CD4-positive, alpha-beta T cell (primary cell): ENCODE measurements at places on chromosomes 6 and 20.

DNA sequence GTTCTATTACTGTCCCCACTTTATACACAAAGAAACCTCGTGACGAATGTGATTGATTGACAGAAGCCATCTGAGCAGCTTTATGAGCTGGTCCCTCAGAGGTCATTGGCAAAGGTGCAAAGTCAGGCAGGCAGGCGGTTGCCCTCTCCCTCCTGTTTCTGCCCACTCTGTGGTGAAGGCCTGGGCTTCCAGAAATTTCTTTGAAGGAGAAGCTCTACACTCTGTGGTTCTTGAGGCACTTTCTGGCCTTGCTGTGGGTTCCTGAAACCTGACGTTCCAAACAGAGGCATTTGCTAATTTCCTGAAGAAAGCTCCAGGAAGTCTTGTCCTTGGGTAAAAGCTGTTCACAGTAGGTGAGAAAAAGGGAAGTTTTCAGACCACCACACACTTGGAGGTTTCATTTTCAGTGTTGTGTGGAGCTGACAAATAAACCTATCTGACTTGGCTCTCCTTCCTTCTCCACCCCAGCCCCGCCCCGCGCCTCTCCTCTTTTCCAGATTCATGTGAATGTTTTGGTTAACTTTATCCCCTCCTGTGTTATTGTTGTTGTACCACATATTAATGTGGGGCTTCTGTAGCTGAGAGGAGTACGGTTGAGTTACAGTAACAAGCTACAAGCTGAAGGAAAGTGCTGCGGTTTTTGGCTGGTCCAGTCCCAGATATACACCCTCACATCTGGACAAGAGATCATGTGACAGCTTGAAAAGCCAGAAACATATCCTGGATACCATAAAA is 274.1 kb downstream of the CLIC5 start:
- peak; percentile 7 for DNase-seq

GRCh38 chr20:41508335-41508734 is 109.8 kb downstream of the CHD6 start:
- DNase-seq, result no peak

DNA sequence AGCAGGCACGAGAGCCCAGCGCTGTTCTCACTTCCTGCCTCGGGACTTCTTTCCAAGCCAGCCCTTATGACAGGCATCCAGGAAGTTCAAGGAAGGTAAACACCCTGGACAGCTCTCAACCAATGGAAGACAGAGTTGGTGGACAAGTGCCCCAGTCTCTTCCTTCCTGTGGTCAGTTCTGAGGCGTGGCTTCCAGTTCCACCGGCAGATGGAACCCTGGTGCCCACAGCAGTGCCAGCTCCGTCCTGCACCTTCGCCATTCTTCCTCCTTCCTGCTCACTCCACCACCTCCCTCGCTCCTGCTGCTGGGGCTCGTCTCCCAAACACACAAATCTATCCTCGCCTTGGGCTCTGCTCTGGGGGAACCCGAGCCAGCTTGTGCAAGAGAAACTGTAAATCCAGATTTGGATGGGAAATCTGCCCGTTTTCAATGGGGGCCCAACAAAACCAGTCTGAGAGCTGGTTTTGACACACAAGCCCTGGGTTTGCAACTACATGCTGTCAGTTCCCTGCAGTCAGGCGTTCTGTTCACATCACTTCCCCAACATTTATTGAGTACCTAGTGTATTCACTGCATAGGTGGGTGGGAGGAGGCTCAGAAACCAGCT is 162.7 kb downstream of the GRM4 start:
- no peak for DNase-seq

GRCh38 chr20:62542862-62543261 is 67.1 kb upstream of the GATA5 start:
- DNase-seq, result no peak

- no peak for DNase-seq
These were observed 8.6 kb downstream of the CD83 start for GRCh38 chr6:14126191-14126590.

DNA sequence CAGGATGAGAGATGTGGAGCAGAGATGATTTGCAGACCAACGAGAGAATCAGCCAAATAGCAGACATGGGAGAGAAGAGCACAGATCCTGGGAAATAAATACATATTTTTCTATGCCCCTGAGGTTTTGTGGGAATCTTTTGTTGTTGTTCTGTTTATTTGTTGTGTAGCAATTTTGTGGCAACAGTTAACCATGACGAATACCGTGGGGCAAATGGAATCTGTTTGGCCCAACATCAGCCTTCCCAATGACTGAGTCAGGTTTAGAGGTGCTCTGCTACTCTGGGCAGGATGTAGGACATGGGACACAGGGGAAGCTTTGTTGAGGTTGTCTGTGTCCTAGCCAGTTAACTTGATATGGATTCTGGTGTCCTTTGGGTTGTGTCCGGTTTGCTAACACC is 7.9 kb upstream of the SLC2A10 start:
- no peak for DNase-seq

GRCh38 chr6:149289192-149289781 is 28.2 kb upstream of the TAB2 start:
- DNase-seq, result no peak

- DNase-seq, result no peak
These were observed 92.3 kb downstream of the RFPL4B start for GRCh38 chr6:112439432-112439831.

DNA sequence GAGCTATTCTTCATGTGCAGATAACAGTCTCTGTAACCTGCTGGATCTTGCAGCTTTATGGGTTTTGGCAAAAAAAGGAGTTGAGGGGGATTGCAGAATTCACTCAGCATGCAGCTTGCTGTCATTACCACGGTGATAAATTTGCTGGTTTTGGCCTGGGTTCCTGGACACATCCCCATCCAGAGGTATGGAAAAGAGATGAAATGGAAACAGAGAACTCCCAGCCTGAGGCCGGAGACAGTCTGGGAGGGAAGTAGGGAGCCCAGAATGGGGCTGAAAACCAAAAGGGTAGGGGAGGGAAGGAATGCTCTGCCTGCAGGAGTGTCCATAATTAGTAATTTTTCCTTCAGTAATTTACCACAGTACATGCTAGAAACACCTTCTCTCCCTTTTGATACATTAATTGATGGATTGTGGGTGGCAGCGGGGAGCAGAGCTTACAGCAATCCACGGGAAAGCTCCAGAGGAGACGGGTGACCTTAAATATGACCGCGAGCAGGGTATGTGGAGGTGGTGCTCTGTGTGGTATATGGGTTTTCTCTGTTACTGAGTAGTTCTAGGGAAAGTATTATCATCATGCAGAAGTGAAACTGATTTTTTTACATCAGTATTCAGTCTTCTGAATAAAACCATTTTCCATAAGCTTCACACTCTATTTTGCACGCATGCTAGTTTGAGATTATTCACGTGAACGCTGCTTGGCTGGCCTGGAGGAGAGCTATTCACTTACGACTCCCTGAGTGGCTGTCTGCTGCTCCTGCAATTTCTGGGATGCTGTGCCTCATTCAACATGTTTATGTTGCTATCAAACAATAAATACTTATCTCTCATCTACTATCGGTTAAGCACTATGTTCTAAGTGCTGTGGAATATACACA is 66.3 kb upstream of the KCNK16 start:
- DNase-seq, result no peak

GRCh38 chr6:67663105-67663895 is 971.8 kb upstream of the ADGRB3 start:
- DNase-seq, result no peak

GRCh38 chr20:24957326-24958016 is 8.4 kb downstream of the CST7 start:
- DNase-seq, result no peak

DNA sequence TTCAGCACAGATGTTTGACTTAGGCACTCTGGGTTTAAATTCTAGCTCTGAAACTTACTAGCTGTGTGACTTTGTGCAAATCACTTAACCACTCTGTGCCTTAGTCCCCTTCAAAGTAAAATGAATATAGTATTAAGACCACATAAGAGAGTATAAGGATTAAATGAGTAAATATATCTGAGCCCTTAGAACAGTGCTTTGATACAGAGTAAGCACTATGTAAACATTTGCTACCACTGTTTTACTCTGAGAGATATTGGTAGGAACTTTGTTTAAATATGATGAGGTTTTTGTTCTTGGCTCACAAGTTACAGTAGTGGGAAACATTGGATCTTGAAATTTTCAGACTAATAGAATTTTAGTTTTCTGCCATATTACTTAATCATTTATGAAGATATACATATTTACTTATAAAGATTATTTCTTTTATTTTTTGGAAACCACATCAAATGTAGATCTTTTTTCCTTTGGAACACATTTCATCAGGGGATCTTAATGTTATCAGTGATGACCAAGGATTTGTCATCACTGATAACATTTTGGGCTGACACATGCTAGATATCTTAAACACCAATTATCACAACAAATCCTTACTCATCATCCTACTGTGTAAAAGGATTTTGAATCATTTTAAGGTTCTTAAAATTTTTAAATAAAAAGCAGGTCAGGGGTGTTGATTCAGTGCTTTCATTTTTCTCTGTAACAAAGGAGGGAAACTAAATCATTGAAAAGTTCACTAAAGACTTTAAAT is 226.2 kb downstream of the EYA4 start:
- DNase-seq, result no peak

GRCh38 chr6:89087881-89088280 is 7.3 kb downstream of the PNRC1 start:
- DNase-seq, result no peak

DNA sequence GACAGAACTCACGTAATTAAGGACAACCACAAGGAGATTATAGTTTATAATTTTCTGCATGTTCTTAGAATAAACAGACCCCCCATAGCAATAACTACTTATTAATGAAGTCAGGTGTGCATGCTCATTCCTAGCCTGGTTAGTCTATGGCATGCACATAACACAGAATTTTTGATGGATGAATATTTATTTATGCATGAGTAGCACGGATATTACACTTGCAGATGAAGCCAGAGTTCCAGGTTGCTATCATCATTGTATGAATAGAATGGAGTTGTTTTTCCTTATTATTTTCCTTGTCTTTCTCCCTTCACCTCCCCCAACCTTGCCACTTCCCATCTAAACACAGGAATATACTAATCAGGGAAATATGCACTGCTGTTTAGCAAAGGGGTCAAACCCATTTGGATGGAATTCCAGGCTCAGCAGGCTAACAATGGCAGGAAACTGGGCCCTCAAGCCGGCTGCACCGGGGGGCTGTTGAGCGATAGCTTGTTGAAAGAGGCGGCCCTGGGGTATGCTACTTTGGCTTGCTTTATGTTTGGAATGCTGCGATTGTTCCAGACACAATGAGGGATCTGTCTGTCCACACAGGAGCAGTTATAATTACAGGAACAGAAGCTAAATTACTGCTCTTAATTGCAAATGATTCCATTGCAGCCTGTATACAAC is 112.6 kb downstream of the TMEM170B start:
- no peak for DNase-seq

DNA sequence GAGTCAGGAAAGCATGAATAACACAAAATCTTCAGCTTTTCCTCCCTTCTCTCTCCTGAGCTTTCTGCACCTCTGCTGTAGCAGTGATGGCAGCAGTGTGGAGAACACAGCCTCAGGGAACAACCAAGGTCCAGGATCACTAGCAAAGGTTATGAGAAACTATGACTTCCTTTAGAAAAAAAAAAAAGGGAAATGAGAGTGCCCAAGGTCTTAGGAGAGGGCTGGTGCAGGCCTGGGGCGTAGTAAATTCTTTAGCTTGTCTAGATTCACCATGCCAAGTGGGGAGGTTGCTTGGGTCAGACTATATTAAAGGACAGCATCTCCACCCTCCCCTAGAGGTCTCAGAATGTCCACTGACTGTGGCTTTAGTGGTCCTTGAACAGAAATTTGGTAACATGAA is 40.4 kb upstream of the POLR1H start:
- no peak for DNase-seq

- no peak for DNase-seq
These were observed 243.3 kb downstream of the PREX1 start for GRCh38 chr20:48584391-48585060.

GRCh38 chr20:58636396-58636982 is 14.6 kb upstream of the STX16 start:
- no peak for DNase-seq

DNA sequence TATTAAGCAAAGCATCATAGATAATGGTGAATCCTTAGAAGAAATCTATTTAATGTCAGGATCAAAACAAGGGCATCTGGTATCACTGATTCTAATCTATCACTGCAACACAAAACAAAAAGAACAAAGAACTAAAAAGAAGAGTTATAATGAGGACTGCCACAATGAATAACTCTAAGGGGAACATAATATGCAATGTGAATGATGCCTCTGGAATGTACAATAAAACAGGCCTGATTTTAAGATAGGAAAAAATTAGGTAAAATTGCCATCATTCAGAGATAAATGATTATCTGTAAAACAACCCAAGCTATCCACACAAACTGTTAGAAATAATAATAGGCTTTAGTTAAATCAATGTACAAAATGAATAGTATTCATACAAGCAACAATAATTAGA is 936.7 kb upstream of the CITED2 start:
- no peak for DNase-seq

DNA sequence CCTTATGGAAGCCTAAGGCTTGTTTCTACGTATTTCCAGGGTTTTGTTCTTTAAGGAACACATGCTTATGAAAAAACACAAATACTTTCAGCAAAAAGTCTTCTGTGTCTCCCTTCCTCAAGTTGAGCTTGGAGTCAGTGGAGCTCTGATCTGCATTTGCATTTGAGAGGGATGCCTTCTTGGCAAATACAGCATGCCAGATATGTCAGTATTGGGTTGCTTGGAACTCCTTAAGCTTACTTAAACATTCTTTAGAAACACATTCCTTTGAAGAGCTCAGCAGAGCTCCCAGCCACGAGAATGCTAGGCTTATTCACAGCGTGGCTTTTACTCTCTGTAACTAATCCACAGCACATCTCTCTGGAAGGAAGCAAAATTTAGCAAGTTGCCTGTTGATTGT is 68.3 kb downstream of the ANKRD6 start:
- no peak for DNase-seq
